ENCODE measurements at places on chromosomes 4 and X.

DNA sequence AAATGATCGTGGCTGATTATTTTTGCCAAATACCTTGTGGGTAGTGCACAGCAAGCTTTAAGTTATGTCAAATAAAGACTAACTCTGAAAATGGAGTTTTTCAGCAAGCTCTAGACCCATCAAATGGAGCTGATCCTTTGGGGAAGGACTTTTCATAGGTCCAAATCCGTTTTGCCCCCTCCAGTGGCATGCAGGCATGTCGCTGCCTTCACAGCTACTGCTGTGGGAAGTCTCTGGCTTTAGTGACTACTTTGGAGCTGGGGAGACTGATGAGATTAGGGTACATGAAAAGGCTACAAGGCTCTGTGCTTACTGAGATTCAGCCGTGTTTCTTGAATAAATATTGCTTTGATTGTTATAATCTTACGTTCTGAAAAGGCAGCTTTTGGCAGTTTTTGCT, 106.6 kb upstream of the HS3ST1 start:
- no peak for DNase-seq

DNA sequence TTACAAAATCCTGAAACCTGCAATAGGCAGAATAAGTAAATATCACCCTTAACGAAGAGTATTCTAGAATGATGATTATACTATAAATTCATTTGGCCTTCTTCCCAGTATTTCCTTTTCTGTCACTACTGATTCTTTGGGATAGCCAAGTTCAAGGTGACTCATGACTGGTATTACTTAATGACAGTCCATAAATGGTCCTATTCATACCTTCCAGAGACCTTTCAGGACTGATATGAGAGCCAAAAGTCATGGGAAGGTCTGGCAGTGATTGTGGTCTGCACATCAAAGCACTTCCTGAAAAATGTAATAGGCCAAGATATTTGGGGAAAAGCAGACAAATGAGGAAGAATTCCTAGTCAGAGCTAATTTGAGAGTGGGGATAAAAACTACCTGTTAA, 239.6 kb upstream of the FAM47A start:
- DNase-seq, result no peak

- no peak for DNase-seq
Measured at GRCh38 chr4:76762137-76763130, 135.5 kb downstream of the SOWAHB start.

DNA sequence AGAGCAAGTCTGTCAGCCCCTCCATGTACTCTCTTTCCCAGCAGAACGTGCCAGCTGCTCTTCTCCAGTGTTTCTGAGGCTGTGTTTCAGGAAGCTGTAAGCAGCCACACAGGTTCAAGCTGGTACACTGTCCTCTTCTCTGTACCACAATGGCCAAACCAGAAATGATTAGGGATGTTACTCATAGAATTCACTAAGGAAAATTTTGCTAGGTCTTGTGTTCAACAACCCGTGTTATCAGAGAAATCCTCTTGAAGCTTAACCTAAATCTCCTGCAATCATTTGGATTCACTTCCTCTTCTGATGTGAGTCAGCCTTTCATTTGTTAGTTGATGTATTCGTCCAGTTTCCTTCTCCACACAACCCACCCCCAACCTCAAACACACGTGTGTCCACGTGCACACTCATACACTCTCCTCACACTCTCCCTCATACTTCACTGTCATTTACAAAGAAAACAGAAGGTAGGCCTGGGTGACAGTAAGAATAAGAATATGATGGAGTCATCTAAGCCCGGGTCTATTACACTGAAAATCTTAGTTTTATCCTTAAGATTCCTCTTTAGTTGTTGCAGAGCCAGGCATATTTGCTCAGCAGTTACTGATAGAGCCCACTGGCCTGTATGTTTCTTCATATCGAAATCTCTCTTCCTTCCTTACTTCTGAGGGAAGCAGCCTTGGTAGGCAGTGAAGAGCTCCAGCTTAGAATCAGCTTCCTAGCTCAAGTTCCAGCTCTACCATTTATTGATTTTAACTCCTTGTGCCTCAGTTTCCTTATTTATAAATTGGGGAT, 63.4 kb downstream of the DCUN1D4 start:
- DNase-seq, result no peak

- peak; percentile 21 for DNase-seq
Measured at GRCh38 chr4:88706574-88706973, 8.9 kb upstream of the NAP1L5 start.

GRCh38 chr4:20418861-20419451, 167.3 kb downstream of the SLIT2 start:
- DNase-seq, result no peak

DNA sequence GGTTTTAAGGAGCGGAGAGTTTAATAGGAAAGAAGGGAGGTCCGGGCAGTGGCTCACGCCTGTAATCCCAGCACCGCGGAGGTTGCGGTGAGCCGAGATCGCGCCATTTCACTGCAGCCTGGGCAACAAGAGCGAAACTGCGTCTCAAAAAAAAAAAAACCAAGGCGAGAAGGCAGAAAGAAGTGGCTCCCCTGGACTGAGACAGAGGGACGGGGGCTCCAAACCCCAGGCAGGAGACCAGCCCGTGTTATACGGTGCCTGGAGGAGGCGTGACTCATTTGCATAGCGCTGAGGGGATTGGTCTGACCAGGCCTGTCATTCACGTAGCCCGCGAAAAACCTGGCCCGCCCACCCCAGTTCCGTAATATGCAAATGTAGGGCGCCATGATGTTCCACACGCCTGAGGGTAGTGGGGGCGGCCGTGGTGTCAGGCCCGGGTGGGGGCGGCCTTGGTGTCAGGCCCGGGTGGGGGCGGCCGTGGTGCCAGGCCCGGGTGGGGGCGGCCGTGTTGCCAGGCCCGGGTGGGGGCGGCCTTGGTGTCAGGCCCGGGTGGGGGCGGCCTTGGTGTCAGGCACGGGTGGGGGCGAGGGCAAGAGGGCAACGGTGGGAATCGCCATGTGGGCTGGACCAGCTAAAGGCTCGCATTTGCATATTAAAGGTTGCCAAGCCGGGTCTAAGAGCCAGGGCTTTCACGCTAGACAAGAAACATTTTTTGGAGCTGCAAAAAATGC, 2.1 kb downstream of the PLCXD1 start:
- peak; percentile 91 for DNase-seq

DNA sequence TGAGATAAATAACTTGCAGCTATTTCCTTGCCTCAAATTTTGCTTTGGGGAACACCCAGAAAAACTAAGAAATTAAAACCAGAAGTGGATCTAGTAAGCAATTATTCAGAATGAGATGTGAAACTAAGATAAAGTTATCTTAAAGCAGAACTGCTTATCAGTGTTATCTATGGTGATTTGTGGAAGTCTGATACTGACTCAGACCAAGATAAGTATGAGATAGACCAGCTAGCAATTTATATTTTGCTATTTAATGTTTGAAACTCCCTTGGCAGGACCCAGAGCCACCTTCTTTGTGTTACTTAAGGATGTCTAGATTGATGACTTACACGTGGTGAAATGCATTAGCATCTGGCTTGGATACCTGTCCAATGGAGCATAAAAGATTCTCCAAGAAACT, 368.1 kb downstream of the EPHA5 start:
- DNase-seq, result no peak

GRCh38 chr4:4762909-4763821, 96.3 kb upstream of the MSX1 start:
- DNase-seq, result no peak

GRCh38 chr4:175874306-175874705, 62.2 kb upstream of the GPM6A start:
- no peak for DNase-seq

DNA sequence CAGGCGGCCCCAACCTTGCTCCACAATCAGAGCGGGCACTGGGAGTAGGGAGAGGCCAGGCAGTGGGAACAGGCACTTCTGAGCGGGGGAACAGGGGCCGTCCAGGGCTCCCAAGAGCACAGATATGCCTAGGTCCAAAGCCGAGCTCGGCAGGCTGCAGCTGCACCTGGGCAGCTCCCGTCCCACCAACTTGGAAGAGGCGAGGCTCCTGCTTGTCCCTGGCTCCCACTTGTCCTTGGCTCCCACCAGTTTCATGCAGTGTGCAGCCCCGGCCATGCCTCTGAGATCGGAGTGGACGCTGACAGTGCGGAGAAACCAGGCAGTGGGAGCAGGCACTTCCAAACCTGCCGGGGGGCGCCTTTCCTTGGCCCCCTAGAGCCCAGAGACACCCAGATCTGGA, 84.0 kb upstream of the XAGE2 start:
- DNase-seq, result no peak

- no peak for DNase-seq
Measured at GRCh38 chr4:116930329-116930728, 155.0 kb downstream of the TRAM1L1 start.

DNA sequence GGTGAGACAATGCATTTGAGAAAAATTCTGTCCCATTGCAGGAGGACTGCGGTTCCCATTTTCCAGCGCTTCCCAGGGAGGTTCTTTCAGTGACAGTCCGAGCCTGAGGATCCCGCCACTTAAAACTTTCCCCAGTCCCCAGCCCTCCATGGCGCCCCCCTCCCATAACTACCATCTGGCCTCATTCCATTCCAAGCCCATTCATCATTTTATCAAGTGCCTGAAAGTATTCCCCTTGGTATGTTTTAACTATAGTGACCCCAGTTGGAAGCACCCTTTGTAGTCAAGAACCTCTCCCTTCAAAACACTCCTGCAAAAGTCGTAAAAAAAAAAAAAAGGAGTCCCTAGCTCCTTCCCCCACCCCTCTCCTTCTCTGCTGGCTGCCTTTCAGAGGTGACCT, 1.2 kb downstream of the RASL11B start:
- no peak for DNase-seq
